ENCODE measurements at places on chromosomes 3 and 15.

DNA sequence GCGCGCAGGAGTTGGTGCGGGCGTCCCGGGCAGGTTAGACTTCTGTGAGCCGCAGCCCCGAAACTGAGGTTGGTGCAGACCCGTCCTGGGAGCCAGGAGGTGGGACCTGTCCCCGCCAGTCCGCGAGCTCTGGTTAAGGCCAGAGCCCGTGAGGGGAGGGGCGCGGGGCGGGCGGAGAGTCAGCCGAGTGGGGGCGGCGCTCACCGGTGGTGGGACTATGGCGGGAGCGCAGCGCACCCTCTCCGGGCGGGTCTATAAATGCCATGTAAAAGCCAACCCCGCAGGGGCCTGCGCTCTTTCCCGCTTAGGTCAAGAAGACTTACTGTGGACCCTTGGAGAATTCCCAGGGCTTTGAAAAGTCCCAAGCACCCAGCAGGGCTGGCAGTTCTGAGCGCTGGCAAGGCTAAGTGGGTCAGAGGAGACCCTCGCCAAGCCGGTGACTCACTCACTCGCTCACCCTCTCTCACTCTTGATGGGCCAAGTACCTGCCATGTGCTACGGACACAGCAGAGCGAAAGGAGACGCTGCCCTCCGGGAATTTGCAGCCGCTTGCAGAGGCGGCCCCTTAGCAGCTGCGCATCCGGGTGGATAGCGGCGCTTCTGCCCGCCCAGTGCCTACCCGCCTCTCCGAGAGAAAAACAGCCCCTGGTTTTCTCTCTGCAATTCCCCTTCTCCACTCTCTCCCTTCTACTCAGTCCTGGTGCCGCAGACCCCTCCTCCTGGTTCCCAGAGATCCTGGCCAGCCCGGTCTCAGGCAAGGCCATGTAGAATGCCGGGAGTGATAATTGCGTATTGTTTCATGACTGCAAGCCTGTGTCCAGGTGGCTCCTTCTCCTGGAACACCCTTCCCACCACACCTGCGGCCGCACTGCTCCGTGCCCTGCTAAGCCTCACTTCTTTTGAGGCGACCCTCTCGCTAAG is at the start of gene ALDH1L1:
Gene ALDH1L1 (minus strand): TSS at position 110 of the 921 bp plus-strand sequence. CDS start 19,607 bp downstream, outside the sequence.
- DNase-seq, result peak; percentile 77

DNA sequence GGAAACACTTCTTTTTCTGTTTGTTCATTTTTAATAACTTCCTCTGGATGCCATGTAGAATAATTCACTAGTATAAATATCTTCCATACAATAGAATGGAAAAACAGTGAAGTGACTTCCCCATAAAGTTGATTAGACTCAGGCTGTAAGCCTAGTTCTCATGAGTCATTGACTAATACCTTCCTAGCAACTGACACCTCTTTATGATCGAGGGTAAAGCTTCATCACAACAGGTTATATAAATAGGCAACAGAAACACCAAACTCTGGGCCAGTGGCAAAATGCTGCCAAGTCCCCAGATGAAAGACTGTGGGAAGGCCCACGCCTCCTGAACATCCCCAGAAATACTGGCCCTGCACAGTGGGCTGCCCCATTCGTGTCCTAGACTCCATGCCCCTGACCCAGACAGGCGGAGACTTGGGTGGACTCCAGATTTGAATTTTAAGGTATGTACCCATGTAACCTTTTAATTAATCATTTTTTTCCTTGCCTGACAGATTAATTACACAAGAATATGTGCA is 71.3 kb upstream of the TBC1D23 start:
- no peak for DNase-seq

- DNase-seq, result no peak
Measured at GRCh38 chr15:51199541-51199940, 104.8 kb upstream of the TNFAIP8L3 start.

DNA sequence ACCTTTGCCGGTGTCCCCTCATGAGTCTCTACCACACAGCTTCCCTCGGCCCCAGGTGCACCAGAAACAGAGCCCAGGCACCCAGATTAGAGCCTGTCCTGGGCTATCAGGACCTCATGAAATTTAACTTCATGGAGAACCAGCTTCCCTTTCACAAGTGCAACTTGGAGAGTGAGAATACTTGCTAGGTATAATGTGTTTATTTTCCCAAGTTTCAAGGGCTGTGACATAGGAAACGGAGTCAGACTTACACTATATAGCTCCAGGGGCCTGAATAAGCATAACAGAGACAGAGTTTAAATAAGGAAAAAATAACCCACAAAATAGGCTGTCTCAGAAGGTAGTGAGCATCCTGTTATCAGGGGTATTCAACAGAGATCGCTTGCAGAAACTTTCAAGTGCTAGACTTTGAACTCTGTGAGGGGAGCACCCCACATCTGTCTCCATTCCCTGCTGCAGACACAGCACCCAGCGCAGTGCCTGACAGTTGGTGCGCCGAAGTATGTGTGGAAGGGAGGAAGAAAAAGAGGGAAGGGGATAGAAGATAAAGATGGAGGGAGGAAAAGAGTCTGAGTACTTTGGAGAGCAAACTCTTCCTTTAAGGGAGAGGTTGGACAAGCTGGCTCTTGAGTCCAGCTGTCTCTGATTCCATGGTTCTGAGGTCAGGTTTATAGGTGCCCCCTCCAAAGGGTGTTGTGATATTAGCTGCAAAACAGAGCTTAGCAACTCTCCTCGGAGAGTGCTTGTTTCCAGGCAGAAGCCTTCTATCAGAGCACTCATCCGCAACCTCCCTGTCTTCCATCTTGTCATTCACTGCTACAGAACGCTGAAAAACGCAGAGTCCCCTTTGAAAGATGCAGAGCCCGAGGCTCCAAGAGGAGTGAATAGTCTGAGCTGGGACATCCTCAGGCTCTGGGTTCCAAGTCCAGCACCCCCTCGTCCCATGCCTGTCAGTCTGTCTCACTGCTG is 84.8 kb downstream of the CPN2 start:
- DNase-seq, result no peak

GRCh38 chr3:134357914-134358811 is 16.1 kb downstream of the AMOTL2 start:
- DNase-seq, result peak; percentile 22

All from WTC11 (cell line).